ENCODE measurements at places on chromosomes 2 and 18.

GRCh38 chr2:205766779-205767359, 84.6 kb downstream of the NRP2 start:
- peaks cover 4% of the 10 kb centered on the region for H3K4me1 ChIP-seq
- H3K27ac ChIP-seq: no peak overlapping the region
- H3K36me3 ChIP-seq: peaks cover 9% of the 10 kb centered on the region
- peaks cover 21% of the 10 kb centered on the region for H3K27me3 ChIP-seq

GRCh38 chr2:222261504-222261903, 37.3 kb downstream of the PAX3 start:
- H3K36me3 ChIP-seq: no peaks in the 10 kb centered on the region
- DNase-seq: no peak
- H3K4me1 ChIP-seq: no peaks in the 10 kb centered on the region
- peaks cover 6% of the 10 kb centered on the region for H3K27me3 ChIP-seq

DNA sequence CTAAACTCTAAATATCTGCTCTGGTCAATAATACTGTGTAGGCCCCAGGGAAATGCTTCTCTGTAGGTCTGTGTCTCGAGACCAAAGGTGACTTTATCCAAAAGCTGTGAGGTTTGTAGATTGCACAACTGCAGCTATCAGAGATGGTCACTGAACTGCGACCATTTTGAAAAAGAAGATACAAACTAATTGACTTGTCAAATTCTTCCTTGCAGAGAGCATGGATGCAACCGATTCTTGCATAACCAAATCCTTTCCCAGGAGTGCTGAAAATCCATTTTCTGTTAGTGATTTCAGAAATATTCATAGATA, 155.8 kb downstream of the SH3BP4 start:
- H3K4me3 ChIP-seq: no peak overlapping the region
- H3K36me3 ChIP-seq: no peaks in the 10 kb centered on the region
- no peak for DNase-seq
- H3K27me3 ChIP-seq: no peaks in the 10 kb centered on the region

DNA sequence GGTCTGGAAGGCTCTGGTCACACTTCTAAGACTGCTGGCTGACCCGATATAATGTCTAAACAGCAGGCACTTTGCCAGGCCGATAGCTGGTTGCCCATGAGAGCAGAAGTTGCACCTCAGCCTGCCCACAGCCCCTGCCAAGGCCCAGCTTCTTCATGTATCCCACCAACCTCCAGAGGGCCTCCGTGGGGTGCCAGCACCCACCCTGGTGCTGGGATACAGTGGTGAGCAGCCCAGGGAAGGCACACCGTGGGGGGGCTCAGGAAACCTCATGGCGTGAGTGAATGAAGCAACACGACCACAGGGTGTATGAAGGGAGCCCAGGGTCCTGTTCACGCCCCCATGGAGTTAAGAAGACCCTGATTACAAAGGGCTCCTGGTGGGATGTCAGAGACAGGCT, 16.2 kb upstream of the GLI2 start:
- H3K4me3 ChIP-seq: no peak overlapping the region
- no peaks in the 10 kb centered on the region for H3K4me1 ChIP-seq
- no peaks in the 10 kb centered on the region for H3K36me3 ChIP-seq
- DNase-seq: no peak
- peaks cover 6% of the 10 kb centered on the region for H3K27me3 ChIP-seq

DNA sequence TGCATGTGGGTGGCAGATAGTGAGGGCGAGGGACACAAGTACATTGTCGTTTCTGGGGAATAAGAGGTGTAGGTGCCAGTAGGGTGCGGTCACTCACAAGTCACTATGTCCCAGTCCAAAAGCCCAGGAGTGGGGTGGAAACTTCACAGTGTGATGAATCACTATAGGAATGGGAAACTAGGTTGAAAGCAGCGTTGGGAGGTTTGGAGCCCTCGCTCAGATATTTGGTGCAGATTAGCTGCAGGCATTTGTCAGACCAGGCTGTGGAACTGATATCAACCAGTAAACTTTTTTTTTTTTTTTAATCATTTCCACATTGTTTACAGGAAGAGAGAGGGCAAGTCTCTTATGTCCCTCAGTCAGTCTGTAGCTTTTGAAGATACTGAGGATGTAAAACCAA, 121.8 kb downstream of the CERS6 start:
- H3K27me3 ChIP-seq: no peaks in the 10 kb centered on the region
- H3K4me1 ChIP-seq: peaks cover 21% of the 10 kb centered on the region
- no peak overlapping the region for H3K27ac ChIP-seq
- H3K4me3 ChIP-seq: no peak overlapping the region

GRCh38 chr2:128475427-128476211, 157.0 kb upstream of the HS6ST1 start:
- H3K36me3 ChIP-seq: peaks cover 2% of the 10 kb centered on the region
- no peak for DNase-seq
- H3K4me3 ChIP-seq: no peak overlapping the region
- H3K27me3 ChIP-seq: peaks cover 8% of the 10 kb centered on the region
- H3K27ac ChIP-seq: no peak overlapping the region
- peaks cover 11% of the 10 kb centered on the region for H3K4me1 ChIP-seq

DNA sequence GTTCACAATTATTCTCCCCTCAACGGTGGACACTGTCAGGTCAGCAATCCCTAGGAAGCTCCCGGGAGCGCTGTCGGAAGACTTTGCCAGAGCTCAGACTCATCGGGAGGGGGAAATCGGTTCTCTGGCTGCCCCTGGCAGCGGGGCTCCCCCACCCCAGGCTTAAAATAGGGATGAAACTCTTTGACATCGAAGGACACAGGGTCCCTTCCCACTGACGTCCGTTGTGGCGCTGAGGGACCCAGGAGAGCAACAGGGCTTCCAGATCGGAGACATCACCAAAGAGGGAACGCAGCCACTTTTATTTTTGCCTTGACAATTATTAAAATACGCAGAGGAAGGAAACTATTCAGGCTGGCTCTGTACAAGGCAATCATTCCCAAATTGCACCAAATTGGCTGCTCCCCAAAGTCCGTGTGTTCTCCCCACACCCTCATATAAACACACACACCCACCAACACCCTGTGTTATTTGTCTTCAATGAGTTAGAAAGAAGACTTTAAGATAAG, 249.0 kb downstream of the CDH20 start:
- peaks cover 2% of the 10 kb centered on the region for H3K4me1 ChIP-seq
- DNase-seq: no peak
- peaks cover 17% of the 10 kb centered on the region for H3K27me3 ChIP-seq
- H3K27ac ChIP-seq: no peak overlapping the region
- no peak overlapping the region for H3K4me3 ChIP-seq

GRCh38 chr2:39140322-39140847, 19.5 kb upstream of the SOS1 start:
- no peak for DNase-seq
- H3K4me1 ChIP-seq: peaks cover 57% of the 10 kb centered on the region
- H3K36me3 ChIP-seq: no peaks in the 10 kb centered on the region
- no peak overlapping the region for H3K4me3 ChIP-seq
- peak overlapping the region; percentile 56 for H3K27ac ChIP-seq
- no peaks in the 10 kb centered on the region for H3K27me3 ChIP-seq

DNA sequence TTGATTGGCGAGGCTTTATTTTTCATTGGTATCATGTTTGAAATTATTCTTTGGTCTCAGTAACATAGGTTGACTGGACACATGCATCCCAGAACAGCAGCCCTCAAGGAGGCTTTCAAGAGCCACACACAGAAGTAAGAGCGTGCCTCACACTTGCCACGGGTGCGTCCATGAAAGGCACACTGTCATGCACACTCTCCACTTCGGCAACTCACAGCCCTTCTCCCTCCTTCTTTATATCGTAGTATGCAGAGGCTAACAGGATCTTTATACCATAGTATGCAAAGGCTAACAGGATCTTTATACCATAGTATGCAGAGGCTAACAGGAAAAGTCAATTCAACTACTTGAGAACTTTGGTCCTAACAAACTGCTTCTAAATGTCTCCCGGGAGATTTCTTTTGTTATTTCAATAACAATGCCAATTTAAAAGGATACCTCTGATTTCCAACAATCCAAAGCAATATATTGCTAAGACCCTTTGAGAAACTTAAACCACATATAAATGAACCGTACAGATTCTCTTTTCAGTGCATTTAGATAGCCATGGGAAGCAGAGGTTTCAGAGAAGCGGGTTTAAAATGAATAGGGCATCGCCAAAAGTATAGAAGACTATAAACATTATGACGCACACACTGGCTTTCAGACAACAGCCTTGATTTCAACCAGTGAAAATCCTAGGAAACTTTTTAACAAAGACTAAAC, 26.5 kb upstream of the ZNF516 start:
- no peak overlapping the region for H3K27ac ChIP-seq
- peaks cover 4% of the 10 kb centered on the region for H3K4me1 ChIP-seq
- no peak overlapping the region for H3K4me3 ChIP-seq
- DNase-seq: no peak
- no peaks in the 10 kb centered on the region for H3K36me3 ChIP-seq

- no peak overlapping the region for H3K27ac ChIP-seq
- no peaks in the 10 kb centered on the region for H3K36me3 ChIP-seq
- peaks cover 2% of the 10 kb centered on the region for H3K27me3 ChIP-seq
- no peak overlapping the region for H3K4me3 ChIP-seq
Observed at GRCh38 chr2:118122594-118123281, 34.5 kb downstream of the INSIG2 start.

- no peak overlapping the region for H3K27ac ChIP-seq
- DNase-seq: no peak
- H3K4me3 ChIP-seq: no peak overlapping the region
- no peaks in the 10 kb centered on the region for H3K27me3 ChIP-seq
Observed at GRCh38 chr2:190173392-190173791, 110.9 kb upstream of the MSTN start.

DNA sequence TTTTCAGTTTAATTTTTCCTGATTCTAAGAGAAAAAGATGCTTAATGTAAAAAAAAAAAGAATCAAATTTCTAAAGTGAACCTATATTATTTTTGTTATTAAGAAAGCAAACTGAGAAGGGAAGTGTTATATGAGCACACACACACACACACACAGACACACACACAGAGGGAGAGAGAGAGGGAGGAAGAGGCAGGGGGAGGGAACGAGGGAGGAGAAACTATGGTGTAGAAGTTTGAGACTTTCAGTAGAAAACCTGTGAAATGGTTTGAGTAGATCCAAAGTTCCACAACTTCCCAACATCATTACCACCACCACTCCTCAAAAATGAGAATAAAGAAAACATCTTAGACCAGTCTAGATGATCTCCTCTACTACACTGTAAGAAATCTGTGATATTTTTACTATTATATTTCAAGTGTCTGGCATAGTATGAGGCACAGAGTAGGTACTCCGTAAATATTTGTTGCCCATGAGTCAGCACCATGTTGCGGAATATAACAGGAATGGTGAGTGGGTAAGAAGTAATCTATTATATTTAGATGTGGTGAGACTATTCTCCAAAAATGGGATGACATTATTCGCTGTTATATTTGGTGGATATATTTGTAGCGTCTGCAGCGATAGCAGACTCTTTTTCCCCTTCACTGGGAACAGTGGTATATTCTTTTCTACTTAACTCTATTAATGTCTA, 149.4 kb upstream of the DNMT3A start:
- no peaks in the 10 kb centered on the region for H3K27me3 ChIP-seq
- no peak overlapping the region for H3K27ac ChIP-seq
- H3K4me3 ChIP-seq: no peak overlapping the region
- no peak for DNase-seq

GRCh38 chr2:38294597-38294996, 82.5 kb downstream of the ATL2 start:
- H3K4me3 ChIP-seq: no peak overlapping the region
- peaks cover 31% of the 10 kb centered on the region for H3K36me3 ChIP-seq
- DNase-seq: no peak
- peaks cover 5% of the 10 kb centered on the region for H3K27me3 ChIP-seq
- no peak overlapping the region for H3K27ac ChIP-seq

DNA sequence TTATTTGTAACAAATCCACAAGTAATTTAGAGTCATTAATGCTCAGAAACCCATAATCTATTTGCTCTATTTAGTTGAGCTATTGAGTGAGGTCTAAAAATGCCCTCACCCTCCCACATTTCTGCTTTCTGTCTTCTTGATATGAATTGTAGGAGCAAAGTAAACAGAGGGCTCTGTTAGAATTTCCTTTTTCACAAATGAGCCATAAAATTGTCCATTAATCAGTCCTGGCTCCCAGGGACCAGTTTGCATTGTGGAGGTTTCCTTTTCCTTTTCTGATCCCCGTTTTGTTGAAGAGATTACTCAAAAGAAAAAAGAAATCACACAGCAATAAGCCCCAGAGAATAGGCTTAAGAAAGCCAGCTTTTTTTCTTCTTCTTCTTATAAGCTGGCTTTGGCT, 476.7 kb downstream of the EPHA4 start:
- no peak overlapping the region for H3K27ac ChIP-seq
- no peak overlapping the region for H3K4me3 ChIP-seq
- H3K36me3 ChIP-seq: no peaks in the 10 kb centered on the region
- no peak for DNase-seq

All from activated CD4-positive, alpha-beta T cell treated with anti-CD3 and anti-CD28 coated beads, Interleukin-2, amount 10 ng/mL, durations not matched to agents 24 days and 14 days (primary cell).